ENCODE measurements at places on chromosomes 7 and 10.

- DNase-seq = no peak
Observed at GRCh38 chr10:88598055-88598454, 11.5 kb downstream of the LIPJ start.

DNA sequence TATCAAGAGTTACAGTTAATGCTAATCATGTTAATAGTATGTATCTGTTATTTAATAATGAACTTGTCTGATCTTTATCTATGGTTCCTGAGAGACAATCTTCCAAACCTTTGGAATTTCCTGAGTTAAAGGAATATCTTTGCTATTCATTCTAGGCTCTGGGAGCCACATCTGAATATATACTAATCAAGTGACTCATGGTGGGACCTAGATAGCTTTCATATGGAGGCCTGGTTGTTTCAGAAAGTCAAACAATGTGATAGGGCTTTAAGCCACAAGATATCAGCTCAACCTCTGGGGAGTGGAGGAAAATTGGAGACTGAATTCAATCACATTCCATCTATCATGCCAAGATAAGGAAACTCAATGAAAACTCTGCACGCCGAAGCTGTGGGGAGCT, 746.4 kb downstream of the TNS3 start:
- DNase-seq = no peak

DNA sequence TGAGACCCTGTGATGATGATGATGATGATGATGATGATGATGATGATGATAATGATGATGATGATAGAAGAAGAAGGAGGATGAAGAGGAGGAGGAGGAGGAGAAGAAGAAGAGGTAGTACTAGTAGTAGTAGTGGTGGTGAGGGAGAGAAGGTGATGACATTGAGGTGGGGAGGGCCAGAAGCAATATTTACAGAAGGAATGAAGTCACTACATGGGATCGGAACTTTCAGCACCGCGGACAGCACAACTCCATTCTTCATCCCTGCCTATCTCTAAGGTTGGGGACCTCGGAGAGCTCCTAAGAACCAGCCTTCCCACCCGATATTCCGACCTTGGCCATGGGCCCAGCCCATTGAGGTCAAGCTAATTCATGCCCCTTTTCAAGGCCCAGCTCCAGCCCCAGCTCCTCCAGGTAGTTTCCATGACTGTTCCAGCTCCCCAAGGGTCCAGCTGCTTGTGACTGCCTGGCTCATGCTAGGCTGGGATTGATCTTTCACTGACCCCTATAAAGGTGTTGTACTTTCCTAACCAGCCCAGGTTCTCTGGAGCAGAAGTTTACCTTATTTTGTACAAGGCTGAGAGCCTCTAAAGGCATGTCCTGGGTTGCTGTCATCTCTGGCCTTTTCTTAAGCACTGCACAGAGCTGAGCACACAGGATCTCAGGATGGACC, 10.3 kb downstream of the CRHR2 start:
- DNase-seq = no peak

GRCh38 chr7:40715053-40715430, 580.2 kb downstream of the SUGCT start:
- no peak for DNase-seq

GRCh38 chr10:110379831-110380230, 75.1 kb upstream of the SMNDC1 start:
- DNase-seq = no peak

DNA sequence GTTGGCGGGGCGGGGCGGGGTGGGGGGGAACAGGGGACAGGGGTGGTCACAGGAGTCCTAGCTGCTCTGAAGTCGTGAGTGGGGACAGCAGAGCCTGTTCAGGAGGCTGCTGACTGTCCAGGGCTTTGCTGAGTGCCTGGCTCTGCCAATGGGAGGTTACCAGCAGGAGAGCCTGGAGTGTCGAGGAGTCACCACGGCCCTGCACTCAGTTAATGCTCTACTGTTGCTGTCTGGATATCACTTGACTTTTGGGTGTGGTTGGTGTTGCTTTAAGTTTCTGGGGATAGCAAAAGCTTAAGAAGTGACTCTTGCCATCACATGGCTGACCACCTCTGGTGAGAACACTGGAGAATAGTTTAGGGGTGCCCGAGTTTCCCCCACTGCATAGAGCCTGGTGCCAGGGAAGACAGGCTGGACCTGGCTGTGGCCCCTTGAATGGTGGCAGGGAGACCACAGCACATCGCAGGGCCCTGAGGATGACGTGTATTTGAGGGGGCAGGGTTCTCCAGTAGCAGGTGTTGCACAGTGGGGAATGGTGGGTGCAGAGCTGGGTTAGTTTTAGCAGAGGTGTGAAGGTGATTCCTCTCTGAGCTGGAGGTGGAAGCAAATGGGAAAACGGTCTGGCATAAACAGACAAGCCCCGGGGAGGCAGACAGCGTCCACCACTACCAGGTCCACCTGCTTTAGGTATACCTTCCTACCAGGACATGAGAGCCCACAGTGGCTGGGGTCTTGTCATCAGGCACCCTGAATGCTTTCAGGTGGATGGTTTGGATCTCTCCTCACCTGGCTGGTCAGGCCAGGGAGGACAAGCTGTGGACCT, 54.2 kb upstream of the CAMK2B start:
- no peak for DNase-seq

DNA sequence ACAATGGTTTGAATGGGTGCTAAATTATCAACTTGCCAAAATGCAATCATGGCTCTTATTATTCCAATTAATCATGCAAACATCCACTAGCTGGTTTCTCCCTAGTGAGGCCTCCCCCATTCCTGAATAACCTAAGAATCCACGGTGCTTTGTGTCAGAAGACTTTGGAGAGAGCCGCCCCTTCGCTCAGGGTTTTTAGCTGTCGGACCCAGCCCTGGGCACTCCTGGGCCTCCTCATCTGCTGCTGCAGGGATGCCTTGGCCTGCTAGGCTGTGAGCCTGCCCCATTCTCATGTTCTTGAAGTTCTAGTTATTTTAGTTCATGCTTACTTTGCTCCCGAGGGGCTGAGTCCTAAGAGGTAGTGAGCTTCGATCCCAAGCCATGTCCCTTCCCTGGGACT, 34.1 kb upstream of the SFRP5 start:
- DNase-seq = no peak

GRCh38 chr7:35799846-35800717, 775 bp upstream of the SEPTIN7 start:
- DNase-seq = peak; percentile 81

DNA sequence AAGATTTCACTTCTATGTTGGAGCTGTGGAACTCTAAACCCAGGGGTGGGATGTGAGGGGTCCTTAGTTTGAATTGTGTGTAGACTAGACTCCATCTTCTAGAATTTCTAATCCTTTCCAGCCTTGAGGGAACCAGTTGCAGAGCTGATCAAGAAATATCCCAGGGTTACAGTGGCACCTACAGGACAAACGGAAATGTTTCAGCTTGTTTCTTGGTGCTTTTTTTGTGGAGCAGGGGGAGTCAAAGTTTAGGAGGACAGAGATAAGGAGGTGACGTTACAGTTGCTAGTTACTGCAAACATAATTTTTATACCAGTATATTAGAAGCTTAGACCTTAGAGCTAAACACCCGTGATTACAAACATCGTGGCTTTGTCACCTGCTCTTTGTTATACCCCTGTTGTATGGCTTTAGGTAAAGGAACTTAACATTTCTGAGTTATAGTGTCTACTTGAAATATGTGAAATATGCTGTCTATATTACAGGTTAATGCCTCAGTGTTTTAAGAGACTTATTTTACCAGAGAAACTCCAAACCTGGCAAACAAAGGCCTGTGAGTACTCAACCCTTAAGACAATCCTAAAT, 84.5 kb upstream of the DYNC1I1 start:
- DNase-seq = no peak

- DNase-seq = no peak
Observed at GRCh38 chr10:43124094-43124521, 14.1 kb upstream of the CSGALNACT2 start.
